ENCODE measurements at places on chromosomes 3 and 15.

DNA sequence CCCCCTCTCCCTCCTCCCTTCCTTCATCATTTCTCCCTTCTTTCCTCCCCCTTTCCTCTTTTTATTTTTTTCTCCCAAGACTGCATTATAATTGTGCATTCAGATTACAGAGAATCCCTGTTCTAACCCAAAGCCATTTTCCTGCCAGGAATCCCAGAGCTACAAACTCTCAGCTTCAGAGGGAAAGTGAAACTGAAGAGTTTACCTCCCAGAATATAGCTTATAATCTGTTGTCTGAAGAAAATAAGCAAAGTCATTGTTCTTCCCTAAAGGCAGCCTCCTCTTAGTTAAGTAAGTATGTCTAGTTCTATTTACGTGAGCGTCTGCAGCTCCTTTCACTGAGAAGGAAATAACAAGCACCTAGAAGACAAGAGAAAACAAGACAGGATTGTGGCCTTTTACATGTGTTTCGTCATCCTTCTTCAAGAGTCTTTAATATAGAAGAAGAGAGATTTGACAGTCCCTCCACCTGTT lies 97.2 kb downstream of the CHST2 start:
- no peak for DNase-seq

GRCh38 chr15:43251871-43252250 lies 14.9 kb downstream of the TGM5 start:
- no peak for DNase-seq

- DNase-seq: no peak
These were observed 27.1 kb downstream of the CGGBP1 start for GRCh38 chr3:88031642-88032077.

GRCh38 chr3:51391566-51392354 lies 675 bp downstream of the RBM15B start:
- DNase-seq: no peak

- no peak for DNase-seq
These were observed 100.4 kb upstream of the HES1 start for GRCh38 chr3:194035406-194036138.

- DNase-seq: no peak
These were observed at the start of gene WNT7A for GRCh38 chr3:13879946-13880810. Gene WNT7A (minus strand): TSS chr3:13880071. CDS start chr3:13879816, 255 bp downstream.

DNA sequence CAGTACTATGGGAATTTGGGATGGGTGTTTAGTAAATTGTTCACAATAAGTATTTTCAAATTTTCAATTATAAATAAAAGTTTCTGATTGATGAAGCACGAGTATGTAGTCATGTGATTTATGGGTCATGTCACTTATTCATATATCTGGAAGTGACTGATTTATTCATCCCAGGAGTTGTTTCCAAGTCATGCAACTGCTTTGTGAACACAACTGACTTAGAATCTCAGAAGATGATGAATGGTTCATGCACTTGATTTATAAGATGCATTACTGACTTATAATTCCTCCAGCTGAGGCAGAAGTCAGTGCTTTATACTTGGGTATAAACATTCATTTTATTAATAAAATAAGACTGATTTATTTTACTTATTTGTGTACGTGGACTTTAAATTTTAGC lies 137.8 kb upstream of the CBLB start:
- no peak for DNase-seq

DNA sequence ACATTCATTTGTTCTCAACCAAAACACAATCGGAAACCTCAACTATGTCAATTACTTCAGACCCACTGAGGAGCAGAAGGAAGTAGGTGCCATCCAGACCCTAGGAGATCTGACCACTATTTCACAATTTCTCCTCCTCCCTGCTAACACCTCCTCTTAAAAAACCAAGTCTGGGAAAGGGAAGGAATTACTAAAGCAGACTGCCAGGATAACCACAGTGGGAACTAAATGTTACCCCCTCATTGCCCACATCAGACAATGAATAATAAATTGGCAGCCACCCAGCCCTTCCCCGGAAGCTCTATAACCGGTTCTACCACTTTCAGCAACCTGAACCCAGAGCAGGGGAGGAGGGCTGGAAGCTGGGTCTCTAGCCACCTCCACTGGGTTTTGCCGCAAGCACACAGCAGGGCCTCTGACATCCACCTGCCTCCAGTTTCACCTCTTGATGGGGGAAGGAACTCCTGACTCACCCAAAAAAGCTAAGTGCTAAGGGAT lies 17.6 kb downstream of the C15orf62 start:
- DNase-seq: no peak

DNA sequence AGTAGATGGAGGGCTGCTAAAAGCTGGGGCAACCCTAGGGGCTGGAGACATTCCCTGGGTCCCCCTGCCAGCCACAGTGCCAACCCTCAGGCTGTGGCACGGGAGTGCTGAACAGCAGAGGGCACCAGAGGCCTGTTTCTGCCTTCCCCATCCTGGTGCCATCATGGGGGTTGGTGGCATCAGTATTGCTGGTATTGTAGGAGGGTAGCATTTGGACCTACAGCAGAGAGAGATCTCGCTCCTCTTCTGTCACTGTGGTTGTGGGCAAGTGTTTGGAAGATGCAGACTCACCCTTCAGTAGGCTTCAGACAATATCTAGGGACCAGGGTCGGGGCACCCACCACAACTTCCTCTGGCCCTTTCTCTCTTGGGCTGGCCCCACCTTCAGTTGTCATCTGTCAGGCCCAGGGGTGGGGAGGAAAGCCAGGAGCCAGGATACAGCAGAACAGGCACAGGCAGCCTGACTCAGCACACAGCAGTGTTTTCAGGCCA lies 123.5 kb downstream of the RPLP1 start:
- peak; percentile 47 for DNase-seq

DNA sequence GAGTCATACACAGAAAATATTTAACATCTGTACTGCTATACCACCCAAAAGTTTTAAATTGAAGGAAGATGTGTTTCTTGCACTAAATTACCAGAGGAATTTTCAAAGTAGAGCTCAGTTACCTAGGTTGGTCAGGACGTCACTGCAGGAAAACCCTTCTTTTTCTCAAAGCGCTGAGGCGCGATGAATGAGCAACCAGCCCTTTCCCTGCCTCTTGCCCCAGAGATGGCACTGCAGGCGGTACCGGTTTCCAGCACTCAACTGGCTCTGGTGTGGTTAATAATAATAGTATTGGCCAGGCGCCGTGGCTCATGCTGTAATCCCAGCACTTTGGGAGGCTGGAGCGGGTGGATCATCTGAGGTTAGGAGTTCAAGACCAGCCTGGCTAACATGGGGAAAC lies 49.3 kb downstream of the HES1 start:
- no peak for DNase-seq

DNA sequence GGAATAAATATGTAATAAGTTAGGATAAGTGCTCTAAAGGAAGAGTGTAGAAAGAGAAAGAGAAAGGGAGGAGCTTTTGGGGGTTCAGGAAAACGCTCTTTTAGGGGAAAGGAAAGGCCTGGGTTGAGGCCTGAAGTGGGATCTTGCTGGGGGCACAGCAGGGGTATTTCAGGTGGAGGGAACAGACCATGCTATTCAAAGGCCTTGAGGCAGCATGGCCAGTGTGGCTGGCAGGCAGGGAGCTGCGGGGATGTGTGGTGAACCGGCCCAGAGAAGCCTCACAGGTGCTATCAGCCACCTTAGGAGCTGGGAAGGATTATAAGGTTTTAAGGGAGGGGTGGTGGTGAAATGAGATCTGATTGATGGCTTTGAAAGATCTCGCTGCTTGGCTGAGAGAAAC lies 66.6 kb downstream of the LINGO1 start:
- DNase-seq: no peak

GRCh38 chr3:170584585-170585007 lies 1.3 kb downstream of the SLC7A14 start:
- DNase-seq: peak; percentile 62

- DNase-seq: no peak
These were observed 101.3 kb upstream of the ATP11B start for GRCh38 chr3:182692021-182692420.

GRCh38 chr3:197595470-197596185 lies 39.9 kb upstream of the BDH1 start:
- DNase-seq: no peak

GRCh38 chr15:42349186-42349585 lies 10.1 kb upstream of the CAPN3 start:
- no peak for DNase-seq

DNA sequence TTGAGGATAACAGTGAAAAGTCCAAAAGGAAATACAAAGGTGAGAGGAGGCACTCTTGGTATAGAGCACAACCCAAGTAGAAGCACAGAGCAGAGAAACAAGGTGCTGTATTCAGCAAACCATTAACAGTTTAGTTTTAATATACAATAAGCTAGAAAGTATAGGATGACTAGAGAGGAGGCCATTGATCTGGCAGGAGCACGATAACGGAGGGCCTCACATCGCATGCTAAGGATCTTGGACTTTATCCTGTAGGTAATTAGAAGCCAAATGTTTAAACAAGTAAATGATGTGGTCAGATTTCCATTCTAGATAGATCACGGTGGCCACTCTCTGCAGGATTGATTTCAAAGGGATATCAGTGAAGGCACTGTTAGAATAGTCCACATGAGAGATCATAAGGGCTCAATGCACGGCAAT lies 935.0 kb downstream of the ROBO1 start:
- no peak for DNase-seq

DNA sequence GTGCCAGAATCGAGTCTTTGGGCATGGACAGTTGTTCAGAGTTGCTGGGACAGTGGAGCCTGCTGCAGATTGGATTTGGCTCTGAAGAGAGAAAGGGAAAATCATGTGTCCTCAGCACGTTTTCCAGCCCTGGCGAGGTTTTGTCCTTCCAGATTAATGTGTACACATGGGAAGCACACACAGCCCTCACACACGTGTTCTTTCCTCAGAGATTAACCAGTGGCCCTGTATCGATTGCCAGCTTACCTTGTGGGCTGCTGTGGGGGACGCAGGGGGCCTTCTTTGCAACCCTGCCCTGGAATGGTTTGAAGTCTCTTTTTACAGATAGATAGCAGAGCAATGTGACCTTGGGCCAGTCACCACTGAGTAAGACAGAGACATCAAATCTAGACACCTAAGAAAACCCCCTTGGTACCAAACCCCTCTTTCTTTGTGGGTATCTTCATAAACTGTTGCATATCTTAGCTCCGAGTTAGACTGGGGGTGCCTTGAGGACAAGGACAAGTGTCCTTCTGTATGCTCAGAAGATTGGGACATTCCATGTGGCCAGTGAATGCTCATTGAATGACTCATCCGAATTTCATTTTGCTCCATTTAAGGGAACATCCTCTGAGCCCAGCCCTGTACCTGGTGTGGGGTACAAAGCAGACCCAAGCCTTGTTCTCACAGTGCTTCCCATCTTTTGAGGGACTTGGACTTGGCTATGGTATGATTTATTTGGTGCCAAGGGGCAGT lies 48.0 kb downstream of the SMAD6 start:
- no peak for DNase-seq

DNA sequence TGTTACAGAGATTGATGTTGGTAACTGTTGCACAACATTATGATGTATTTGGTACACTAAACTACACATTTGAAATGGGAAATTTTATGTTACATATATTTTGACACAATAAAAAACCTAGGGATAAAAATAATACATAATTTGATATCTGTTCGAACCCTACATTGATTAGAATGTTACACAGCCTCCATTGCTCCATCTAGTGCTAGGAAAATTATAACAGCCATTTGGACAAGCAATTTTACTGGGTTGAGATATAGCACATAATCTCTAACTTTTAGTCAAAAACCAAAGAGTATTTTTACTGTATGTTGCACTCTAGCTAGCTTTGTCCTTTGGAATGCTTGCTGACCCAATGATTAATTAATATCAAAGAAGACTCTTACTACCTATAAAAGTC lies 108.1 kb downstream of the LSAMP start:
- no peak for DNase-seq

- DNase-seq: no peak
These were observed 230.3 kb upstream of the TBL1XR1 start for GRCh38 chr3:177427540-177427939.

GRCh38 chr3:14988988-14989394 lies 41.6 kb downstream of the NR2C2 start:
- no peak for DNase-seq

DNA sequence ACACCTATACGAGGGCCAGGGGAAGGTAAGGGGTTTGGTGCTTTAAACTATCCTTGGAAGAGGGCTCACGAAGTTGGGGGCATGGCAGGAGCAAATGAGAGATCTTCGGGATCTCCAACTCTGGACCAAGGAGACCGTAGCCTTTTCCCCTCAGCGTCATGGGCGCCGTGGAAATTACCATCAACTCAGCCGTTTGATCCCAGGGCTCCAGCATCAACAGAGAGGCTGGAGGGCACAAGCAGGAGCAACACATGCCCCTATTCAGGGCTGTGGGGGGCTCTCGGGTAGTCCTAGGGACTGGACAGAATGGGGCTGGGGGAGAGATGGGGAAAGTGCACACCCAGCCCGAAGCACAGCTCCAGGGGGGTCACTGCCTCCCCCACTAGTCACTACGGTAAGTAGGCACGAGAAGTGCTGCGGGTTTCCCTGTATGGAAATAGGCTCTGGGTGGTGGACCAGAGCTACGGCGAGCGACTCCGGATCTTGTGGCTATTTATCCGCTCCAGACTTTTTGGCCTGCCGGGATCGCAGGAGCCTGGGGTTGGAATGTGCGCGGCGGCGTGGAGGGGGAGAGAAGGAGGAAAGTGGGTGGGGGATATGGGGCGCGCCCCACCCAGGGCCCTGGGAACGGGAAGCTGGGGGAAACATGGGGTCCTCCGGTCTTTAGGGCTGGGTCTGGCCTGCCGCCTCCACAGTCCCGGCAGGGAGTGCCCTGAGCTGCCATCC lies 539 bp upstream of the LAMB2 start:
- DNase-seq: peak; percentile 90

GRCh38 chr3:161694682-161695564 lies 198.3 kb downstream of the OTOL1 start:
- no peak for DNase-seq

- no peak for DNase-seq
These were observed 36.4 kb upstream of the CACNA2D3 start for GRCh38 chr3:54085936-54086335.

GRCh38 chr3:120404876-120405275 lies 45.9 kb downstream of the FSTL1 start:
- no peak for DNase-seq

DNA sequence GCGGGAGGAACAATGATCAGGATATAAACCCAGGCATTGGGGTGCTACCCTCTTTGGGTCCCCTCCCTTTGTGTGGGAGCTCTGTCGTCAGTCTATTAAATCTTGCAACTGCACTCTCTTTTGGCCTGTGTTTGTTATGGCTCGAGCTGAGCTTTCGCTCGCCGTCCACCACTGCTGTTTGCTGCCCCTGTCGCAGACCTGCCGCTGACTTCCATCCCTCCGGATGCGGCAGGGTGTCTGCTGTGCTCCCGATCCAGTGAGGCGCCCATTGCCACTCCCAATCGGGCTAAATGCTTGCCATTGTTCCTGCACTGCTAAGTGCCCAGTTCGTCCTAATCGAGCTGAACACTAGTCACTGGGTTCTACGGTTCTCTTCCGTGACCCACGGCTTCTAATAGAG lies 1443.7 kb upstream of the CADM2 start:
- no peak for DNase-seq
